NCI-H2171 (cell line): ENCODE measurements at places on chromosomes 7 and 10.

DNA sequence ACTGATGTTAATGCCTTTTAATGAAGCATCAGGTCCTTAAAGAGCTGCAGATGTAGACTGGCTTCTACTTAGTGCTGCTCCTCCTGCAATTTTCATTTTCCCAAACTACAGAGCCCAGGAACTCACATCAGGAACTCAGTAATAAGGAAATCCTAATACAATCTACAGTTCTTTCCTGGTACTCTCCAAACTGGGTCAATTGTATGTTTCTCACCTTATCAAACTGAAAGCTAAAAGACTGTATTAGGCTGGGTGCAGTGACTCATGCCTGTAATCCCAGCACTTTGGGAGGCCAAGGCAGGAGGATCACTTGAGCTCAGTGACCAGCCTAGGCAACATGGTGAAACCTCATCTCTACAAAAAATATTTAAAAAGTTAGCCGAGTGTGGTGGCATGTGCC is 54.4 kb upstream of the DNAJB12 start:
- DNase-seq = no peak

- DNase-seq = peak; percentile 7
Observed at GRCh38 chr10:77925795-77926565, 575 bp downstream of the DLG5 start.

- no peak for DNase-seq
Observed at GRCh38 chr7:28625432-28625831, 213.1 kb downstream of the CREB5 start.

DNA sequence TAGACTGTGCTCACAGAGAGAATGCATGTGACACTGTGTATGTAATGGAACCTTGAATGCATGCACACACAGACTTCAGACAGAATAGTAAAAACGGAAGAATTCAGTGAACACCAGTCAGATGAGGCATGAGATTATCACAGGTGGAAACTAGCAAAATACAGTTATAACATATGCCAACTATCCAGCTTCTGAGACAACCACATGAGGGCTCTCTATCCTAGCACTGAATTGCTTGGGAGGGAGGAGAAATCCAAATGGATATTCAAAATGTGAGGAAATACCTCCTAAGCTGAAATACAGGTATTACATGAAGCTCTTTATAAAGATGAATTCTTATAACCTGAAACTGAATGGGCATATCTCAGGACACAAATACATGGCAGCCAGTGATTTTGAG is 30.6 kb downstream of the GARS1 start:
- no peak for DNase-seq

GRCh38 chr7:157599491-157599890 is 262.7 kb downstream of the DNAJB6 start:
- no peak for DNase-seq

- DNase-seq = no peak
Observed at GRCh38 chr10:31847515-31847914, 81.1 kb downstream of the ARHGAP12 start.

DNA sequence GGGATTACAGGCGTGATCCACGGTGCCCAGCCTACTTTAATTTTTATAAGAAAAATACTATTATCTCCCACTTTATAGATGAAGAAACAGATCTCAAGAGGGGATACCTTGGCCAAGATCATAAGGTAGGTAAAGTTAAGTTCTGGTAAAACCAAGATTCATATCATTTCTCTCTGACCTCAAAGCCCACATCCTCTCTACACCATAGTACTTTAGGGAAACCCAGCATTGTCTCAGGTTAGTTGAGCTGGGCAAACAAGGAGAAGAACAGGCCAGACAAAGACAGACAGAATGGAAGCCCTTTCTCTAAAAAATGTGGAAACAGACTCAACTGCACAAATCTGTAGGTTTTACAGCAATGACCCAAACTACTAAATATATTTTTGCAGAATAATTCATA is 197.7 kb upstream of the FRMD4A start:
- no peak for DNase-seq

DNA sequence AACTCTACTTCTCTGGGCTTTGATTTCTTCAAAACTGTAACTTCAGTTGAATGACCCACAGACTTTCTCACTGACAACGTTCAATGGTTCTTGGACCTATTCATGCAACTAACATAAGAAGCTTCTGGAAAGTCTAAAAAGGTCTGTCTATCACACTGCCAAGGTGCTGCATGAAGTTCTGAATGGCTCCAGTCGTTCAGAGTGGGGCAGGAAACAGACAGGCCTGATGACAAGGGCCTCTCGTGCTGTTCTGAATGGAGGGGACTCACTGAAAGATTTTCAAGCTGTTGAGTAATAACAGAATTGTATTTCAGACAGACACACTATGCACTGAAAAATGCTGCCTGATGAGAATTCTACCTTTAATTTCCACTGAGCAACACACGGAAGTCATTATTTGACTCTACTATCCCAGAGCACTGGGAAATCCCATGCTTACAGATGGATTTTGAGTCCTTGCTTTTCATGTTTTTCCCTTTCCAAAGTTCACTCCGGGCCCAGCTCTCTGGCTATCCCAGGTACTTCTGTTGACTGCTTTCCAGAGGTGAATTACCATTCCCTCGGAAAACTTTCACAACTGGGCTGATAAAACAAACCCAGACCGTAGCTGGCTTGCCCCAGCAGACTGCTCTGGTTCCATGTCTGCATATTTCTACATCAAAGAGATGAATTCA is 204.9 kb upstream of the FRMD4A start:
- no peak for DNase-seq

DNA sequence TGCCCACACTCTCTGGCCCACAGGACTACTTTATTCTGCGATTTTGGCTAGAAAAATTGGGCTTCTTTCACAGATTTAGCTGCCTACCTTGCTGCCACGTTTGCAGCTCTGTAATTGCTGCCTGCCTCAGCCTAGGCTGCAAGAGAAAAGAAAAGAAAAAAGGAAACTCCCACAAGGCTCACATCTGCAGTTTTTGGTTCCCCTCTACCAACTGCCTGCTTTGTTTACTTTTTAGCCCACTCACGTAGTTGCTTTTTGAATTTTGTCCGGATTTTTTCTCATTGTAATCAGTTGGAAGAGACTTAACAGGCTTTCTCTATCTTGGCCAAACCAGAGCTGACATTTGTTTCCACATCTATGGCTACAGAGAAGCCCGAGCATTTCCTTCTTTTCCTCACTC is 24.3 kb downstream of the SUN3 start:
- DNase-seq = no peak

- DNase-seq = no peak
Observed at GRCh38 chr10:79222186-79222585, 125.1 kb upstream of the PPIF start.

DNA sequence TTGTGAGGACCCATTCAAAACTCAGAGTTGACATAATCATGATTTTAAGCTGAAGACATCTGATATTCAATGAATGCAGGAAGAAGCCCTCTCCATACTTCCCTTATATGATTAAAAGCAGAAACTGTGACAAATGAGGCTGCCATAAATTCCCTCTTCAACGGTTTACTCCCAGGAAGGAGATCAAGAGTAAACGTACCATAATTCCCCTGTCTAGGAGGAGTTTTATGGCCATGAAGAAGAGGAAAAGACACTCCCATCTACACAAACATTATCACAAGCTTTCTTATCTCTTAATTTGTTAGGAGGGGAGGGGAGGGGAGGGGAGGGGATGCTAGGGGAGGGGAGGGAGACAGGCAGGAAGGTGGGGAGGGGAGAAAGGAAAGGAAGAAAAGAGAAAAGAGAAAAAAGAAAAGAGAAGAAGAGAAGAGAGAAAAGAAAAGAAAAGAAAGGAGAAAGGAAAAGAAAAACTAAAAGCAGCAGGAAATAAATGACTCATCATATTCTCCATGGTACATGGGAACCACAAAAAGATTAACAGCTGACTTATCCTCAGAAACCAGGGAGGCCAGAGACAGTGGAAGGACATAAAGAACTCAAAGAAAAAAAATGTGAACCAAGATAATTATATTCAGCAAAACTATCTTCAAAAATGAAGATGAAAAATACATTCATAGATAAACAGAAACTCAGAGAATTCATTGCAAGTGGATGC is 121.6 kb downstream of the ALOX5 start:
- DNase-seq = no peak

DNA sequence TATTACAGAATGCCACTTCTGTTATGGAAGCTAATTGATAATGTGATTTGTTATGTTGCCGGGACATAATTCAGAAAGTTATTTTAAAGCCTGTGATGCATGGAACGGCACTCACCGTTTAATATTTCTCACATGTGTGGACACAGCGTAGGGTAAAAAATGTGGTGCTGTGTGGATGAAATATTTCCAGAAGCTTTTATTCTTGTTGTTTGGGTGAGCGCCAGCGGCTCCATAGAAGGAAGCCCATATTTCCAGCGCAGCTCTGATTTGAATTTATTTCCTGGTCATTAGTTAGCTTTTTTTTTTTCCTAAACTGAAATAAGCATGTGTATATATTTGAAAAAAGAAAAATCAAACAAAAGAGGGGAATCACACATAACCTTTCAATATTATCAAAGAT is 20.2 kb upstream of the NKX6-2 start:
- no peak for DNase-seq

DNA sequence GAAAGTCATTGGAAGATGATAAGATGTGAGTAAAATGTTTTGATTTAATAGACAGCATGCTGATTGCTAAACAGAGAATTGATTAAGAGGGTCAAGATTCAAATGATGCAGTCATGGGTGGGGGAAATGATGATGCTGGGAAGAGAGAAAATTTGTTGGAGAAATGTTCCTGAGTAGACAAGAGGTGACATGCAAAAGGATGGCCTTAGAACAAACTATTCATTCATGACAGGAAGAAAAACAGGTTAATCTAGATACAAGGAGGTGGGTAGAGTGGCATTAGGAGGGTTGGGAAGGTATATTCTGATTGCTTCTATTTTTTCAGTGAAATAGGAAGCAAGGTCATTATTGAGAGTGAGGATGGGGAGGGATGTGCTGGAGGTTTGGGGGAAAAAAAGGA is 146.7 kb downstream of the SEM1 start:
- DNase-seq = no peak

DNA sequence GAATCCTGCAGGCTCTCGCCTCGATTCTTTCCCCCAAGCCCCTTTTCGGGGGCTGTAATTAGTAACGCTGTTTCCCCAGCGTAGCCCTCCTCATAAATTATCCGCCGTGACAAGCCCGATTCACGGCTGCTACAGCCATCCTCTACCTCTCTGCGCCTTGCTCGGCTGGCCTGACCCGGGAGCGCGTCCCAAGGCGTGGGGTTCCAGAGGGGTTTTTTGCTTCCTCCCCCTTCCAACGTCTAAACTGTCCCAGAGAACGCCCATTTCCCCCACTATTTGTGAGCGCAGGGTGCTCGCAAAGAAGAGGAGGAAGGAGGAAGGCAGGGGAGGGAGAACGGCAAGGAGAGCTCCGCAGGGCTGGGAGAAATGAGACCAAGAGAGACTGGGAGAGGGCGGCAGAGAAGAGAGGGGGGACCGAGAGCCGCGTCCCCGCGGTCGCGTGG is 880 bp downstream of the HOXA5 start:
- DNase-seq = no peak

DNA sequence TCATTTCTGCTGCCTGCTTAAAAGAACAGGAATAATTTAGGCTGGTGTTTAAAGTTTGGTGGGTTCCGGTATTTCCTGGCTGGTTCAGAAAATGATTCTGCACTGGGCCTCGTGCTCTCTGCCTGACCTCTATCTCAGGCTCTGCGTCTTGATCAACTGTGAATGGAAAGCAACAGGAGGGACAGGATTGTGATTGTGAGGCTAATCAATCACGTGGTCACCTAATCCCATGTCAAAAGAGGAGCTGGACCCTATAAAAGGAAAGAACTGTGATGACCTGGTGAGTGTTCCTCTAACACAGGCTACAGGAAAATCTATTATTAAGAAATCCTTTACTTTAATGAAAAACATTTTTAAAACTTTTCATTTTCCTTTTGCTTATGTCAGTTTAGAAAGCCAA is at the start of gene DHX32:
TSS of gene DHX32 (minus strand) at position 101 of the 400 bp plus-strand sequence. CDS start 468 bp downstream, outside the sequence.
- DNase-seq = no peak

DNA sequence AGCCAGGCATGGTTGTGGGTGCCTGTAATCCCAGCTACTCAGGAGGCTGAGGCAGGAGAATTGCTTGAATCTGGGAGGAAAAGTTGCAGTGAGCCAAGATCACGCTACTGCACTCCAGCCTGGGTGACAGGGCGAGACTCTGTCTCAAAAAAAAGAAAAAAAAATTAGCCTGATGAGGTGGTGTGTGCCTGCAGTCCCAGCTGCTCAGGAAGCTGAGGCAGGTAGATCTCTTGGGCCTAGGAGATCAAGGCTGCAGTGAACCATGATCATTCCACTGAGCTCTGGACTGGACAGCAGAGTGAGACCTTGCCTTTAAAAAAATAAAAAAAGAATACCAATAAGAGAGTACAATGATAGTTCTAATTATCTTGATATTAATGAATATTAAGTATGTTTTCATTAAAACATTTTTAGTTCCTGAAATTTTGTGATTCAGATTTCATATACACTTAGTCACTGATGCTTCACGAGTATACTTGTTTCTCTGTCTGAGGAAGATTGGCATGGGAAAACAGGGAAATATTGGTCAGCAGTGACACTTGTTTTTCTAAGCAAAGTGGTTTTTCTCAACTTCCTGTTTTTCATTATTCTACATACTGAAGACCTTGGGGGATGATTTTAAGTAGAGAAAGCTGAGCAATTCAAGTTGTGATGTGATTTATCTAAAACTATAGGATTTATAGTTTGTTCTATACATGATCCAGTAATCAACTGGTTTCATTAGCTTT is 76.8 kb downstream of the ADK start:
- no peak for DNase-seq

DNA sequence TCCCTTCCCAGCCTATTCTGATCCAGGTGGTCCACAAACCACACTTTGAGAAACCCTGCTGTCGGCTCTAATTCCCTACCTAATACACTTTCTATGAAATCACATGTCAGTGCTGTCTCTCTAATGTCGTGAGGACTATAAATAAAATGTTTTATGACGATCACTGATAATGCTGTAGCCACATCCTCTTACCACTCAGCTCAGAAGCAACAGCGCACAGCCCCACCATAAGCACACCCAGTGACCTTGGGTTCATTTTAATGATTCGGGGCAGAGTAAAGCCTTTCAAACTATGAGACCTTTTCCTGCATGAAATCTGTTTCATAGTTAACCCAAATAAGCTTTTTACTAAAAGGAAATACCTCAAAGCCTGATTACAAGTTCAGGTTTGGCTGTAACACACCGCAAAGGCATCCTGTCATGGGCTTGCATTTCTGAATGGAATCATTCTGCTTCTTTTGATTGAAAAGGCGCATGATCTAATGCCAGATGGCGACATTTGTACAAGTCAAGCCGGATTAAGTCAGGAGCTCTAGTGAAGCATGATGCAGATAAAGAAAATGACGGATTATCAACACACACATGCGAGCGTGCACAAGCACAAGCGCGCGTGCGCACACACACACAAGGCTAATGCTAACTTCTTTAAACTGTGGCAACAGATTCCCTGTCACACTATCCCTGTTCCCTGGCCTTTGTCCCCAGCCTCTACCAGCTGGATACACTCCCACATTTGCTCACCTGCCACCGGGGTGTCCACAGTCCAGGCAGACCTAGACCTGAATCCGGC is 180.5 kb upstream of the PDE1C start:
- peak; percentile 86 for DNase-seq
